ENCODE measurements at places on chromosomes 4 and X. TPM values are rescaled to one million over a fixed set of nuclear protein-coding genes. Genes with fewer than 3 reads are reported as not detected.

DNA sequence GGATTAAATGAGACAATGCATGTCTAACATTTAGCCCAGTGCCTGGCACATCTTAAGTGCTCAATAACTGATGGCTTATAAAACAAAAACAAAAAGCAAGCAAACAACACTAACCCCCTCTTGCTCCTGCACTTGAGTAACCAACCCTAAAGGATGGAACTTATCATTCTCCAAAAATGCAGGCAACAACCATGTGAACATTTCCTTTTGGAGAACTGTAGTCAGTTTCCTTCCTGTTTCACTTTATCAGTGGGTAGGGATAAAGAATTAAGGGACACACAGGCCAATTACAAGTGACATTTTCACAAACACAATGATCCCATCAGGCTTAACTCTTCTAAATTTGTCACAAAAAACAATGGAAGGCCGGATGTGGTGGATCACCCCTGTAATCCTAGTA, 30.4 kb downstream of the RPS3A start:
- DNase-seq, result no peak

GRCh38 chr4:83114576-83114975, at the start of gene PLAC8:
TSS of gene PLAC8 (minus strand) at chr4:83114729. CDS start at chr4:83107921, 6,808 bp downstream.
- DNase-seq, result peak; percentile 67

Gene TBC1D14
- 36.3 TPM for total RNA-seq

- no peak for DNase-seq
Measured at GRCh38 chrX:41177297-41177696, 92.1 kb downstream of the USP9X start.
